Psoas muscle (tissue), 8 donors: ENCODE measurements at places on chromosomes 4 and X. TPM values are rescaled to one million over a fixed set of nuclear protein-coding genes. Genes with fewer than 3 reads are reported as not detected.

- no peak for DNase-seq
Observed at GRCh38 chr4:80185787-80186548, 11.3 kb upstream of the PRDM8 start.

The SSX3 gene
- not detected for polyA plus RNA-seq

DNA sequence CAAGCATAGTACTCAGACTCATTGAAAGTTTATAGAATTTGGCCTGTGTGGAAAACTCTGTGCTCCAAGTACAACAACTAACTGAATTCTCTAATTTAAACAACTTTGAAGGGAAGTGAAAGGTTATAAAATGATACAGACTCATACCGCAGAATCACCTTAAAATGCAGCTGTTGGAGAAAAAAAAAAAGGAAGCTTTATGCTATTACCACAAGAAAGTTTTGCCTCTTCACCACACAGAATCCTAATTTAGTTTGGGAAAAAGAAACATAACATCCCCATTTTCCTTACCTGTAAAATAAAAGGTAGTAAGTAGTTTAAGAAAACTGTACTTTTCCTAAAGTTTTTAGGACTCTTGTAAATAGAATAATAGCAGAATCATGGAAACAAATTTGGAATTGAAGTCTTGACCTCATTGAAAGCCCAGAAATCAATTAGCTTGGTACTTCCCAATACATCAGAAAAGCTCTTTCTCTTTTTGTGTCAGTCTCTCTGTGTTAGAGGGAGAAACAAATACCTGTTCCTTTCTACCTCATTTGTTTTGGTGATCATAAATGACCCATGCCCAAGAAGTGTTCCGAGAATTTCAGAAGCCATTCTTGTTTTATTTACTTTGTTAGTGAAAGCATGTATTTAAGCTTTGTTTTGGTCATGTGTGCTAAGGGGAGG is 78.8 kb downstream of the NFKB1 start:
- no peak for DNase-seq

GRCh38 chrX:41257801-41258200 is 76.2 kb upstream of the DDX3X start:
- no peak for DNase-seq

DNA sequence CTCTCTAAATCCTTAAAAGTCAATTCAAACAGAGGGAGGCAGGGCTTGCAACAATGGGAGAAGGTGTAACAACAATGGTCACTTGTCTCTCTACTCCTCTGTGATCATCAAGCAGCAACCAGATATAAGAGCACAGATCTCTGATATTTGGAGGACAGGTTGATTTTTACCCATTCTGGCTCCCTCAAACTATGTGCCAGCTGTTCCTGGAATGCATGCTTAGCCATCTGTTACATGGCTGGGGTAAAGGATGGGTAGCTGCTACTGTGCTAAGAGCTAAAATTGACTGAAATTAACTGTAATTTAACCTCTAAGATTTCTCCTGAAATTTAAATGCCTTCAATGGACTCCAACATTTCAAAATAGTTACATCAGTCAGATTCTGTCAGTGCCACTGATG is 1459.9 kb downstream of the PCDH7 start:
- no peak for DNase-seq

GRCh38 chrX:29196501-29196900 is 609.3 kb downstream of the IL1RAPL1 start:
- DNase-seq: no peak

The DDIT4L gene
- 84.2 TPM for polyA plus RNA-seq

GRCh38 chrX:114959729-114960128 is 57.7 kb downstream of the IL13RA2 start:
- no peak for DNase-seq

The CFI gene
- 2.9 TPM for polyA plus RNA-seq

DNA sequence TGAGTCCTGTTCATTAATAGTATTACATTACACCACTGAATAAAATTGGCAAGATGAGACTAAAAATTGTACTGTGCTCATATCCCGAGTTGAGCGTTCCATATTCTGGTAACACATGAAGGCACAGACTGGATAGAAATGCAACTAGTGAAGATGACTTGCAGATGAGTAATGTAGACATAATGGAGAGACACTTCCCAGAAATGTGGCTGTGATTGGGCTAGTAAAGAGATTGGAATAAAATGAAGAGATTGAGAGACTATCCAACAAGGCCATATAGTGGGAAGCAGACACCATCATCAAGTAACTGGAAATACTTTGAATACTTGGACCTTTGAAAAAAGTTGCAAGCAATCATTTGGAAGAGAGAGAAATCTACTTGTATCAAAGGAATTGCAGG is 77.3 kb downstream of the DCAF8L1 start:
- DNase-seq: no peak

- no peak for DNase-seq
Observed at GRCh38 chrX:74534569-74535038, 79.8 kb downstream of the RLIM start.

The SLC25A53 gene
- polyA plus RNA-seq: 6.5 TPM

The RBBP7 gene
- 139 TPM for polyA plus RNA-seq

- DNase-seq: peak; percentile 47
Observed at GRCh38 chrX:153400146-153401132, 711 bp downstream of the PNMA6E start.

The PCDH7 gene
- 0.04 TPM for polyA plus RNA-seq

DNA sequence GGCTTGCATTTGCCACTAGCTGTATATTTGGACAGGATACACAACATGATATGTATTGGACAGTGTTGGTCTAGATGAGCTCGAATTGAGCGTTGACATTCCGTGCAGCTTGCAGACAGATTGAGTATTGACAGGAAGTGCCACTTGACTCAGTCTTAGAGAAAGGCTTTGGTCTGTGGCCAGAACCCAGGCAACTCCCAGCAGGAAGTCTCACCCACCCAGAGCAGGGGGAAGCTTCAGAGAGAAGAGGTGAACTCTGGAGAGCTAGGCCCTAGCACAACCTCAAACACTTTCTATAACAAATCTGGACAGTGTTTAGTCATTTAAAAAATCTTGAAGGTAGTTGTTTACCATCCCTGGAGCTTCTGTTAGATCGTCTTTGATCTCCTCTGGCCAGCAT is 280.5 kb downstream of the FBXW7 start:
- DNase-seq: no peak

DNA sequence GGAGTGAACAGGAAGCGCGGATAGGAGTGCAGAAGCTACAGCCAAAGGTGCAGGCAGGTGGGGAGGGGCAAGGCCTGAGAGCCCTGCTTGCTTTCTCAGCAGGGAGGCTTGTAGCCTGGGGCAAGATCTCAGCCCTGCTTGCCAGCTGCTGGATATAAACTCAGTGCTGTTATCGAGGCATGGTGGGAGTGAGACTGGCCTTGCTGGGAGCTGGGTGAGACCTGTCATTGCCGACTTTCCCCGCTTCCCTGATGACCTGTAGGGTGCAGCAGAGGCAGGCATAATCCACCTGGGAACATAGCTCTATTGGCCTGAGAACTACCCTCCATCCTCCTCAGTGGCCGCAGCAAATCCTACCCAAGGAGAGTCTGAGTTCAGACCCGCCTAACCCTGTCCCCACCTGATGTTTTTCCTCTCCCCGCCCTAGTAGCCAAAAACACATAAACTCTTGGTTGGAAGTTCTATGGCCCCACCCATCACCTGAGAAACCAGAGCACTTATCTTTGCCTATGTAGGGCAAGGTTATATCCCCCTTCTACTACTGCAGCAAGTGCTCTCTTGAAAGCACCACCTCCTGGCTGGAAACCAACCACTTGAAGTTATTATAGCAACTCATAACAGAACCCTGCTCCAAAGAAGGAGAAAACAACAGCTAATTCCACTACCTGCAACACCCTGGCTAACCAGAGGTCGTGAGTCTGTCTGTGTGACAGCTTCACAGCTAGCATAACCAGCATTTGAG is 80.7 kb downstream of the FHIP1A start:
- DNase-seq: no peak
